SJSA1 (cell line): ENCODE measurements at places on chromosomes 5 and 9.

DNA sequence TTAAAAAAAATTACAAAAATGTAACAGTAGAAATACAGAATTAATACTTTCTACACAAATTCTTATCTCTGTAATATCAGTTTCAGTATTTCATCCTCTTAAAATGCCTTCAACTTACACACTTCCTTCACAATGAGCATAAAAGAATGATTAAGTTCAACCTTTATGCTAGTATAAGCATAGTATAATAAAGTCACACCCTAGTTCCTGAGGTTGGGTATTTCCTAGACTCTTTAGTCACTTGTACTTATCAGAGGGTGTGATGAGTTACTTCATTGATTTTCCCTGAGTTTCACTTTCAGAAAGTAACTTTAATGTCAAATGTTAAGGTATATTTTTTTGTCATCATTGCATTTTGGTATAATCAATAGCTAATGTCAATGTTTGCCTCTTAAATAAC lies 302.4 kb downstream of the PDE4D start:
- H3K36me3 ChIP-seq = no peaks in the 10 kb centered on the region
- H3K27me3 ChIP-seq = no peaks in the 10 kb centered on the region; the same call in 1 of the 2 replicates
- H3K4me3 ChIP-seq = no peak overlapping the region
- no peak for DNase-seq
- H3K4me1 ChIP-seq = peaks cover 11% of the 10 kb centered on the region

DNA sequence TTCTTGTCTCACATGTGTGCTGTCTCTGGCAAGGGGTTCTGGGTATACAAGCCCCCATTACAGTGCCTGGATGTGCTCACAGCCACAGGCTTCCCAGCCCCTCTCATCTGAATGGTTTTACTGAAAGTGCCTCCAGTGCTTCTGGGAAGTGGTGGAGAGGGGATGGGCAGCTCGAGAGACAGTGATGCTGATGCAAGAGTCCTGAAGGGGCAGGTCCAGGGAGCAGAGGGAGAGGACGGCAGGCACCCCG lies 93.5 kb downstream of the PHF2 start:
- no peaks in the 10 kb centered on the region for H3K27me3 ChIP-seq
- H3K4me3 ChIP-seq = no peak overlapping the region
- no peak overlapping the region for H3K27ac ChIP-seq
- no peak for DNase-seq
- no peaks in the 10 kb centered on the region for H3K4me1 ChIP-seq

DNA sequence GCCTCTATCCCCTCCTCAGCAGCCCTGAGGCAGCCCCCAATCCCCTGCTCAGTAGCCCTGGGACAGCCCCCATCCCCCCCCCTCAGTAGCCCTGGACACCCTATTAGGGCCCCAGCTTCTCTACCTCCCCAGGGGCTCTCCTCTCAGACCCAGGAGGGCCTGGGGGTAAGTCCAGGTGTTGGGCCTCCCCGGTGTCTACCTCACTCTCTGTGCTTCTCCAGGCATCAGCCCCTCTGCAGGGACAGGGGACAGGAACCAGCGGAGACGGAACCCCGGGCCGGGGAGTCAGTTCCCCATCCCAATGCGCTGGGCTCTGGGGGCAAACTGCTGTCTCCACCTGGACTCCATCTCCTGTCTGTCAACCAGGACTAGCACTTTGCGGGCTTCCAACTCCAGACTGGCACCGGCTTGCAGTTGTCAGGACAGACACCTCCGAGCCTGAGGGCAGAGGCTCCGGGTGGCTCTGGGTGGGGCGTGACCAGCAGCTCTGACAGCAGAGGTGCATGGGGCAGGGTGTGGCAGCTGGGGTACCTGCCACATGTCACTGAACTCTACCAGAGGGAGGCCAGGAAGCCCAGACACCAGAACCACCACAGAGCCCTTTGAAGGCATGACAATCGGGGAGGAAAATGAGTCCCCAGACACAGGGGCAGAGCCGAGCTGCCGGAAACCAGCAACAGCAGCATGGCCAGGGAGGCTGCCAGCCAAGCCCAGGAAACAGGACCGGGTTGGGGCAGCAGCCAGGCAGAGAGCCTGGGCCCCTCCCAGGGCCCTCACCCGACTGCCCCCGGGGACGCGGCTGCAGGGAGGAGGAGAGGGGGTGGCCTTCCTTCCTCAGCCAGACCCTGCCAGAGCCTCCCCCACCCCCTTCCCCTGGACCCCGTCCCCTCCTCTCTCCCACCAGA lies 17.7 kb upstream of the UBAC1 start:
- peaks cover 5% of the 10 kb centered on the region for H3K27me3 ChIP-seq
- no peaks in the 10 kb centered on the region for H3K36me3 ChIP-seq
- H3K4me1 ChIP-seq = no peaks in the 10 kb centered on the region
- no peak for DNase-seq

DNA sequence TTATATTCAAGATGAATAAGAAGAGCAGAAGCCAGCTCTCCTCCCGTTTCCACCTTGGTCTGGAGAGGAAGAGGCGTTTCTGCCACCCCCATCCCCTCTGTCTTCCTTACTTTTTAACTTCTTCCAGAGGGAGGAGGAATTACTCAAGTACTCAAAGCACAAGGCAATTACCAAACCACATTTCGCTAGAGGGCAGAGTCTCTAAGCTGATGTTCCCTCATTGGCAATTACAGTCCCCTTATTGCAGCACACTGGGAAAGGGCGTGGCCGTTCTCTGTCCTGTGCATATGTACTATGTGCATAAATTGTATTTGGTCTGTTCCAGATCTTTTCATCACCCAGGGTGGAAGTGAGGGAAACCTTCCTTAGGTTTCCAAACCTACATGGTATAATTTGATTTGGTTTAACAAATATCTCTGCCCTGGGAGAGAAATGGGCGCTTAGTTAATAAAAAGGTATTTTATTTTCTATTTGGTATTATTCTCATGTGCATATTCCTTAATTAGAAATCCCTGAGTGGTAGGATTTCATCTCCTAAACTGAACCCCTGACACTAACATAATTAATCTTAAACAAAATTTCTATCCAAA lies 29.8 kb upstream of the ALDOB start:
- H3K36me3 ChIP-seq = 0 out of 2 replicates have a peak, but pooled peaks cover 4% of the 10 kb centered on the region
- H3K27me3 ChIP-seq = no peaks in the 10 kb centered on the region
- peaks cover 29% of the 10 kb centered on the region for H3K4me1 ChIP-seq
- no peak overlapping the region for H3K4me3 ChIP-seq
- peak; percentile 45 for DNase-seq

GRCh38 chr9:130713286-130713960 lies 19.8 kb downstream of the EXOSC2 start:
- H3K36me3 ChIP-seq = no peaks in the 10 kb centered on the region; the same call in 1 of the 2 replicates
- H3K4me1 ChIP-seq = peaks cover 27% of the 10 kb centered on the region
- peak; percentile 38 for DNase-seq
- peak overlapping the region; percentile 71 for H3K4me3 ChIP-seq
